ENCODE measurements at places on chromosomes 4 and X.
A peak's percentile ranks its signal among the peaks of the same experiment; 100 is the strongest.

DNA sequence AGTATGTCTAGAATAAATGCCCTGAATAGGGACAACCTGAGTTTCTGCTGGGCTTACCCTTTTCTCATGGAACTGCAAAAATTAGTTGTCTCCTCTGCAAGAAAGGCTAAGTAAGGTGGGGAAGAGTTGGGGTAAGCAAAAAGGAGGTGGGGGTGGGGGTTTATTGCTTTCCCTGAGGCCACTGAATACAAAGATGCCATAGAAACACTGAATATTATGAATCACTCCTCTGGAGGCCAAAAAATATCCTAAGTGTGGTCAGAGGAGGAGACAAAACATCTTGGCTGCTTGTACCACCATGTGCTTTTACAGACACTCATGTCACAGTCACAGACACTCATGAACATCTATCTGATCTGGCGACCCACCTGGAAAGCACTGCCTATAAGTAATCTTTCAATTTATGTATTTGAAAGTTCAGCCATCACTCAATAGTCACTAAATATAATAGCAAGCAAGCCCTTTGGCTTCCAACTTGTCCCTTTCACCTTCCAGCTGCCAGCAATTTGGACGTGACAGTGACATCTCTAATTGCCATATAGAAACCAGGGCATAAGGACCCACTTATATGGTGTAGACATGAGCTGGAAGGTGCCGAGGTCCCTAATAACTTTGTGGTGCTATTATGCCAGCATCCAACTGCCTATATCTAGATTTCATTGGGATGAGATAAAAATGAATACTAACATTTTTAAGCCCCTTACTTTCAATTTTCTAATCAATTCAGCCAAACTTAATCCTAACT is 122.7 kb upstream of the CBR4 start:
- no peak for DNase-seq

GRCh38 chrX:12210196-12210815 is 72.0 kb downstream of the FRMPD4 start:
- DNase-seq = no peak

DNA sequence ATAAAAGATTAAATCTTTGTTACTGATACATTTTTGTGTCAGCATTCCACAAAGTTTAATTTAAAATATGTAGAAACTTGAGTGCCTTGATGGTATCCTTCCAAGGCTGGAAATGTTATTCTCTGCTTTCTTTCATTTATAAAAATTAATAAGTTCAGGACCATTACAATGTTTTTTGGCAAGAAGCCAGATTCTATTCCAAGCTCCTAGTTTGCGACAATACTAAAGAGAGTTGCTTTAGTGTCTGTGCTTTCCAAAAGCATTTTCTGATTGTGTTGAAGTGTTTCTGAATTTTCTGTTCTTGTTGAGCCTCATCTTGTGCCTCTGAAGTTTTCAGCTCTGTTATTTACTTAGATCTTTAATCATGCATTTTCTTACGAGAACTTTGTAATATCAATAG is 516.2 kb downstream of the KCTD8 start:
- no peak for DNase-seq

DNA sequence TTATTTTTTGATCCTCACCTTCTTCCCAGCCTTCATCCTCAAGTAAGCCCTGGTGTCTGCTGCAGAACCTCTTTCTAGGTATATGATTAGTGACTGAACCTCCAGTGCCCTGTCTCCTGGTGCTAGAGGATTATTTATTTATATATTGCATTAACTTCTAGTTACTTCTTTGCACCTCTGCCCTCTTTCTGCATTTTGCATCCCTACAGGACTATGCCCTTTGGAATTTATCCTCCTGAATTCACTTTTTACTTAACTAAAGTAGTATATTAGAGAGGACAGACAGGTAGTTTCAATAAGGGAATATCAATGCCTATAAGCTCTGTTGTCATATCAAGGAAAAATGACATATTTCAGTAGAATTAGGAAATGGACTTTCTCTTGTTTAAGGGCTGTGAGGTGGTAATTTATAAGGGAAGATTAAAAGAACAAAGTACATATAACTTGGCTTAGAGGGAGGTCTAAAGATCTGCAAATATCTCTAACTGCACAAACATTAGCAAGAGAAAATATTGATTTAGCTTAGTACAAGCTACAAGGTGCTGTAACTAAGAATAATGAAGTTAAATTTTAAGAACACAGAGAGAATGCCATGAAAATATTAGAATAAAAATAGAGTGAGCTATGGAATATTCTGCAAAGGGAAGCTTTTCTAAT is 181.7 kb downstream of the TEX13A start:
- DNase-seq = no peak

DNA sequence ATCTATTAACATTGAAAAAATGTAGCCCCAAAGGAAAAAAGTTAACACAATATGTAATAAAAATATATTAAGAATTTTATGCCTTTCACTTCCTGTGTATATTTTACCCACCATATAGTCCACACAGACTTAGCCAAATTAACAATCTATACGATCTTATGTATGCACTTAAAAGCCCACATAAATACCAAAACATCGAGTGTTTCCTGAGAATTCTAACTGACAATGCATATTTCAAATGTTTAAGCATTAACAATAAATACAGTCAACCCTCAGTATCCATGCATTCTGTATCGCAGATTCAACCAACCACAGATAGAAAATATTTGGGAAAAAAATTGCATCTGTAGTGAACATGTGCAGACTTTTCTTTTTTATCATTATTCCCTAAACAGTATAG is 226.8 kb downstream of the COL25A1 start:
- no peak for DNase-seq

- no peak for DNase-seq
These were observed 506.4 kb upstream of the PABPC4L start for GRCh38 chr4:134708026-134708425.

DNA sequence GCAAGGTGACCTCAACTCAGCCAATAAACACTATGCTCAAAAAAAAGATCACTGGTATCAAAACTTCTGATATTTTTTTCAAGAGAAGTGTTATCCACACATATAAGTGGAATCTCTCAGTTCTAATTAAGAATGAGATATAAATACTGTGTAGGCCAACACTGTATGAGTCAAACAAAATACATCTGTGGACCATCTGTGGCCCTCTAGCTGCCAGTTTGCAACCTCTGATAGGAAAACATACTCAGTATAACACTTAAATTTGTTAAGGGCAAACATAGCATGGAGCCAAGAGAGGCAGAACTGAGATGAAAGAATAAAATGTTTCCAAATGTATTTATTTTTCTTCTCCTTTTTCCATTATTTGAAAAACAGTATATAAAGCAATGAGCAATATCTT is 377.3 kb downstream of the ARAP2 start:
- no peak for DNase-seq

GRCh38 chr4:81506731-81507130 is 35.0 kb upstream of the RASGEF1B start:
- no peak for DNase-seq

DNA sequence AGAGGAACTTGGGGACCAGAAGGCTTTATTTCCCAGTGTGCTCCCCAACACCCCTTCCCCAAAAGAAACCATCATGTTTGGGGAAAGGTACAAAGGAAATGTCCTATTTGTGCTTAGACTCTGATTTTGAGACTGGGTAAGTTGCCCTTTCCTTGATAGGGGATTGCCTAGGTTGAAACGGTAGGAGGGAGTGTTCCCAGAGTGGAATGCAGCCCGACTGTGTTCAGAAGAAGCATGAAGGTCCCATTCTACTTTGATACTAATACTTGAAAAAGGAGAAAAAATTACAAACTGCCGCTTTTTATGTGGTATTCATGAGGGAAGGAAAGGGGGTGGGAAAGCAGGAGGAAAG is 32.4 kb upstream of the TMEM131L start:
- no peak for DNase-seq

DNA sequence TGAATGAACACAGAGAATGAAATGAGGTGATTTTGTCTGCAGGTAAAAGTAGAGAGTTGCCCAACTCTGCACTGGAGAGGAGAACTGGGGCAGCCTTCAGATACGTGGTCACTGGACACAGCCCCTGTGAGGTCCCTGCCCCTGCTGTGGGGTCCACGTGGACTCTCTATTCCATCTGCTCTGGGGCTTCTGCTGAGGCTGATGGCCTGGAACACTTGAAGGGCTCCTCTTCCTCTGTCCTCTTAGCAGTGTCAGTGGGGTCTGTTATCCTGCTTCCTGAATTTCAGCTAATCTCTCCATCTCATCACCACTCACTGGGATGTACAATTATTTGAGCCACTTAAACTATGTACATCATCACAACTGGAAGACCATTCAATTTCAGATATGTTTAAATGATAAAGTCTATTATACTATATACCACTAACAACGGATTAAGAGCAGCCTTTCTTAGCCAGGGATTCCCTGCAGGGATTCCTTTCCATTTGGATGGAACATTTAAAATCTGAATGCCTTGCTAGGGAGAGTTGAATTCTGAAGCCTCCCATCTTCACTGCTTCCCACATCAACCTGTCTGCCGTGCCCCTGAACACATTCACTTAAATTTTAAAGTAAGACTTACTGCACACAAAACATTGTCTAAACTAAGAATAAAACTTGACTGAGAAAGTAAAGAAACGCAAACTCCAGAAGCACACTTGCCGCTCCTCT is 74.0 kb downstream of the CC2D2A start:
- DNase-seq = no peak

DNA sequence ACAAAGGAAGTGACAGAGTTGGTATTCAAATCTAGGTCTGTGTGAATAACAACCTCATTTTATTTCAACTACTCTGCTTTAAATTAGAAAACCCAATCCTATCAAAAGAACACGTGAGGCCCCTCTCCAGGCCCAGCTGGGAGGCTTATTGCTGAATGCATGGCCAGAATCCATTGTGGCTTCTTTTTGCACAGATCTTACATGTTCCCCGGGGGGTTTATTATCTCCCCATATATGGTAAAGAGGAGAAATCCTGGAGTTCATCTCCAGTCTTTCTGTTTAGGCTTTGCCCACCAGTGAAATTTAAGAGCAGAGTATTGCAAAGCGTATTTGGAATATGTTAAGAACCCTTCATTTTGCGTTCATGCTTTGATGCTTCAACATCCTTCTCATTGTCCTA is 655.6 kb downstream of the IL1RAPL1 start:
- no peak for DNase-seq

DNA sequence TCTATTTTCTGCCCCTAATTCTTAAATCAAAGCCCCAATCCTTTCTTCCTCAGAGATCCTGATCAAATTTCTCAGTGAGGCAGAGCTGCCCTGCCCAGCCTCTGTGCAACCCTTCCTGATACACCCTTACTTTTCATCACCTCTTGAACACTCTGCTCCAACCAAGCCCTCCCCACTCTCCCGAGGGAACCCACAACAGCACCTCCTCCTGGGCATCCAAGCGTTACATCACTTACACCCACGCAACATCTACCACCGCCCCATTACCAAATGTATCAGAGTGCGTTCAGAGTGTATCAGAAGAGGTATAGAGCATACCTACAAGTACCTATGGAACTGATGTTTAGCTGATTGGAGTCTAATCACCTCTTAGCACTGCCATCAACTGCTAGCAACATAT is 186.5 kb downstream of the RAP1GDS1 start:
- peak; percentile 21 for DNase-seq

DNA sequence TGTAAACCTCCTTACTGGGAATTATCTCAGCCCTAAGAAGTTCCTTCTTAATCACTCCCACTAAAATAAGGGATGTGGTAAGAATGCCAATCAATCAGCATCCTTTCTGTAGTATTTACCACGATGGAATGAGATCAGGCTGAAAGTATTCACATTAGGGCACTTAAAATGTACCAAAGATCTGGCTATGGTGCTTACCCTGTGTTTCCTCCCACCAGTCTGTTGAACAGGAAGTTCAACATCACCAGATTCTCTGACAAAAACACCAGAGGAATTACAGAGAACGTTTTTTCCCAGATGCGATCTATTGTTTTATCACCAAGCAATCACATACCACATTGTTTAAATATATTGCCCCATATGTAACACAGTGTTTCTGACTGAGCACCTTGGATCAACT is 2.1 kb upstream of the CLCN3 start:
- no peak for DNase-seq

GRCh38 chr4:80010316-80010715 is 62.7 kb downstream of the ANTXR2 start:
- DNase-seq = no peak

DNA sequence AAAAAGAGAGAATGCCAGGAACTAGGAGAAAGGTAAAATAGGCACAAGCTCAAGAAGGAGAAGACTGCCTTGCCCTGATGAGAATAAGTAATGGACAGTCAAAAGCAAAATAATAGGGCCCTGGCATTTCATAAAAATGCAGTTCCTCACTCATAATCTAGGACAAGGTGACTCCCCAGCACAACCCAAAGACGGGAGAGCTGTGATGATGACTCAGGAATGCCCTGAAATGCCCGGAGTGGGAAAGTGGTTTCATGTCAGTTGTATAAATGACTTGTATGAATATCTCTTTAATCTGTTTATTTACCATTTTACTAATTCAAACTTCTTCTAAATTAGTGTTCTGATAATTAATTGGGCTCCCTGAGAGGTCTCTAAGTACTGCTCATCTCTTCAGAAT is 28.8 kb upstream of the SETD7 start:
- DNase-seq = no peak

GRCh38 chr4:32879913-32880312 is 2159.7 kb downstream of the PCDH7 start:
- DNase-seq = no peak

DNA sequence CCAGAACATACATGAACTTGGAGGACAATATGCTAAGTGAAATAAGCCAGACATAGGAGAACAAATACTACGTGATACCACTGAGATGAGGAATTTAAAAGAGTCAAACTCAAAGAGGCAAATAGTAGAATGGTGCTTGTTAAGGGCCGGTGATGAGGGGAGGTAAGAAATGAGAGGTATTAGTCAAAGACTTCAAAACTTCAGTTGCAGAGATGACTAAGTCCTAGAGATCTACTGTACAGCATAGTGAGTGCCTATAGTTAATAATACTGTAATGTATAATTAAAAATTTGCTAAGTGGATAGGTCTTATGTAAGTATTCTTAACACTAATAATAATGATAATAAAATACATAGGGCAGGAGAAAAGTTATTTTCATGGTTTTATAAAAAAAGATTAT is 126.9 kb upstream of the VEGFC start:
- no peak for DNase-seq

DNA sequence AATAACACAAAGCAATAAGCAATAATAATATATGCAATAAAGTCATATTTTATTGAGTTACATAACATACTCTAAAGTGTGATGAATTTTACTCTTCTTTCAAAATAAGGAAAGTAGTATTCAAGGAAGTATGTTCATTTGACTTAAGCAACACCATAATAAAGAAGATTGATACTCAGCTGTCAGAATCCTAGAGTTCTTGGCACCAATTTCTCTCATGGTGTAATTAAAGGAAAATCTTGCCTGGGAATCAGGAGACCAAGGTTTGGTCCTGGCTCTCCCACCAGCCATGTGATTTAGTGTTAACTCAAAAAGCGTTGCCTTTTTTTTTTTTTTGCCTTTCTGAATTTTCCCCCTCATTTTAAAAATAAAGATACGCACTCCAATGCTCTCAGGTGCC is 17.1 kb downstream of the MYOZ2 start:
- no peak for DNase-seq

GRCh38 chrX:150486011-150486410 is 82.4 kb upstream of the MTM1 start:
- DNase-seq = peak; percentile 9
